IPS-NIHi11 (cell line): ENCODE measurements at places on chromosomes 11 and 22.

DNA sequence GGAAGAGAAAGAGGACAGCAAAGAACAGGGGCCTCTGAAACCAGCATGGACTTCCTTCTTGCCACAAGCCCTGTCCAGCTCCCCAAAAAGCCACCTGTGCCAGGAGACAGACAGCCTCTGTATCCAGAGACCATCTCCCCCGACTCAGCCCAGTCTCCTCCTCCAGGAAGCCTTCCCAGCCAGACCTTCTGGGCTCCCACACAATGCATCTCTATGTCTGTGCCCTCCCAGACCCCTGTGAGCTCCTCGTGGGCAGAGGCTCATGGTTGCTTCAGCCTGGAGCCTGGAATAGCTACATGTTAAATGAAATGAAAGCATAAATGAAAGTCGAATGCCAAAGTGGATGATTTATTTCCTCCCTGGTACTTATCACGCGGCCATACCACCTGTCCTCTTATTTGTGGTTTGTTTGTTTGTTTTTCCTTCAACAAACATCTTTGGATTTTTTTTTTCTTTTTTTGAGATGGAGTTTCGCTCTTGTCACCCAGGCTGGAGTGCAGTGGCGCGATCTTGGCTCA lies 7.3 kb upstream of the ARAP1 start:
- no peak for DNase-seq

- DNase-seq, result no peak
Measured at GRCh38 chr11:124863137-124863825, 2.0 kb upstream of the ROBO3 start.

DNA sequence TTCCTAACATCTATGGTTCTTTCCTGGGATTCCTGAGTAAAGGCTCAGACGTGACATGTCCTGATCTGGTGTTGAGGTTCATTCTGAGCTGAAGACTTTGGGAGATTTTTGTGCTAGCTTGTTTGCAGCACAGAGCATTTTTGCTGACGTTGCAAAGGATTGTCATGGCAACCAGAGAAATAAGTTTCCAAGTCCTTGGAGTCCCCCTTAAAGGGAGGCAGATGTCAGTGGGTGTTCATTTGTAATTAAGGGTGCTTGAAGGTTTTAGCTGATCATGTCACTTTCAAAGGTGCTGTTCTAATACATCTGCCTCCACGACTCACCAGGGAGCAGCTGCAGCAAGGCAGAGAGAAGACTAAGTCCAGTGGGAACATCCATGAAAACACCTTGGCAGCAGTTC lies 5.4 kb upstream of the SYN3 start:
- no peak for DNase-seq

DNA sequence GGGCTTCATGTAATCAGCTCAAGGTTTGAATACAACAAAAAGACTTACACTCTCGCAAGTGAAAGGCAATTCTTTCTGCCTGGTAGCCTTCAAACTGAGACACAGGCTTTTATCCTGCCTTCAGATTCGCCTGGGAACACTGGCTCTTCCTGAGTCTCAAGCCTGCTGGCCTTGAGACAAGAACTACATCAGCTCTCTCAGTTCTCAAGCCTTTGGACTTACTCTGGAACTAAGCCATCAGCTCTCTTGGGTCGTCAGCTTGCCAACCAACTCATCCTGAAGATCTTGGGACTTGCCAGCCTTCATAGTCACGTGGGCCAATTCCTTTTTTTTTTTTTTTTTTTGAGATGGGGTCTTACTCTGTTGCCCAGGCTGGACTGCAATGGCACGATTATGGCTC lies 35.7 kb upstream of the LRRC10B start:
- no peak for DNase-seq

DNA sequence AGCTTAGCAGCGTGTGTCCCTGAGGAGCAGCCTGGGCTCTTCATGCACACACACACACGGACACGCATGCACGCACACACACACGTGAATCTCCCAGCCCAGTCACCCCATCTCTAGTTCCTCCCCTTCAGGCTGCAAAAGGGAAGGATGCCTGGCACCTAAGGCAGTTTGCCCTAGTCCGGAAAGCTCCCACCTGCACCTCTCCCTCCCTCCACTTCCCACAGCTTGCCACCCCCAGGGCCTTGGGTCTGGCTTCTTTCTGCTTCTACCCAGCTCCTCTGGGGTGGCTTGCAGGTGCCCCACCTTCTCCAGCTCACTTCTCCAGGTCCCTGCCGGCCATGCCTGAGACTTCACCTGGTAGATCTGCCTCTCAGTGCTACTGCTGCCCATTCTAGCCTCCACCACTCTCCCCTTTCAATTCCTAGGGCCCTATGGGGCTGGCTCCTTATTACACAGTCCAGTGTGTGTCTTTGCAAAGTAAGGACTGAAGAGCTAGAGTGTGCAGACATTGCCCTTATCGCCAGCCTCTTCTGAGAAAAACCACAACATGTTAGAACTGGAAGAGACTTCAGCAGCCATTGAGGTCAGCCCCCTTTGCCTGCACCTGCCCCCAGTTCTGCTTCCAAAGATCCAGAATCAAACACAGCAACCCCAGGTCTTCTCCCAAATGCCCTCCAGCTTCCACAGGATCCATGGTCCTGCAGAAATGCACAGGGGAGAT lies 33.5 kb upstream of the CHST1 start:
- no peak for DNase-seq
